ENCODE measurements at places on chromosomes 11 and 22.

DNA sequence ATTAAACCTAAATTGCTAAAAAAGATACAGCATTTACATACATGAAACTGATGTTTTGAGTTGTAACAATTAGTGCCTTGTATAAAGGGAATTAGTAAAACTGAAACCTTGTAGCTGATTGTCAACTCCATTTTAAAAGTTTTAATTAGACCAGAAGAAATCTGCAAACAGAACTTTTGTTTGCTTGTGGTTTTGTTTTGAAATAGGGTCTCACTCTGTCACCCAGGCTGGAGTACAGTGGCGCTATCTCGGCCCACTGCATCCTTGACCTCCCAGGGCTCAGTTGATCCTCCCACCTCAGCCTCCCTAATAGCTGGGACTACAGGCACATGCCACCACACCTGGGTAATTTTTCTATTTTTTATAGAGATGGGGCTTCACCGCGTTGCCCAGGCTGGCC, 86.5 kb upstream of the SLC6A5 start:
- DNase-seq, result no peak

DNA sequence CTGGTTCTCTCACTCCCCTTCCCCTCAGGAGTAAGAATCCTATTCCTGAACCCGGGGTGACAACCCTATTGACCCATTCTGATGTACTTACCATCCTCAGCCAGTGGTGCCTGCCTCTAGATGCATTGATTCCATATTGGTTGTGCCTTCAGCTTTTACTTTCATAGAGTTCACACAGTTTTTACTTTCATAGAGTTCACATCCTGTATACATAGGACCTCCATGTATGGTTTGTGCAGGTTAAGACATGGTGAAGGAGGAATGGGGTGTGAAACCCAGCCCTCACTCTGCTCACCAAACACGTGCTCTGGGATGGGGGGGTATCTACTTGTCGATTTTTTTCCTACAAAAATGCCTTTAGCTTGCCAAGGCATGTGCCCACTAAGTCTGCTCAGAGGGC, 105.6 kb upstream of the TBCEL start:
- no peak for DNase-seq

DNA sequence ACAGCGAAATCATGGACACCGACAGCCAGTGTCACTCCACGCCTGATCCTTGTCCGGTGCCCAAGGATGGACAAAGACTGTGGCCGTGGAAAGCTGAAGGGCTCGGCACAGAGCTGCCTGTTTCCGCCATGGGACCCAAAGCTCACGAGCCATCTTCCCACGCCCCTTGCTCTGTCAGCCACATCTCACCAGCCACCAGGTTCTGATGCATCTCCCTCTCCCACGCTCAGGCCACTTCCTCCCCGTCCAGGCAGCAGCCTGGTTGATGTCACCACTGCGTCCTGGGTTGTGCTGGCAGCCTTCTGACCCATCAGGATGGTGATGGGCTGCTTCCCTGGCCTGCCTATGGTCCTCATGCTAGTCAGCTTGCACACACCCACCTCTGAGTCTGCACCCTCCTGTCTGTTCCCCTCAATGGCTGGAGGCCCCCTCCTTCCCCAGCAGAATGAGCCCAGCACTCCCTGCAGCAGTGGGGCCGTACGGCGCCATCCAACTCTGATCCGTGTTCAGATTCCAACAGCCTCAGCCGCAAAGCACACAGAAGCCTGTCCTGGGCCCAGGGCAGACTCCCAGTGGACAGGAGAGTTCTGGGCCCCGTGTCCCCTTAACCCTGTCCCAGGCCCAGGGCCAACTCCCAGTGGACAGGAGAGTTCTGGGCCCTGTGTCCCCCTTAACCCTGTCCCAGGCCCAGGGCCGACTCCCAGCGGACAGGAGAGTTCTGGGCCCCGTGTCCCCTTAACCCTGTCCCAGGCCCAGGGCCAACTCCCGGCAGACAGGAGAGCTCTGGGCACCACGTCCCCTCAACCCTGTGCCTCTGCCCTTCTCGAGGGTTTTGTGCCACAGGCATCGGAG, 259.5 kb downstream of the BRD1 start:
- DNase-seq, result no peak

- no peak for DNase-seq
Measured at GRCh38 chr11:42255906-42256305, 796.5 kb upstream of the LRRC4C start.

GRCh38 chr11:45960387-45961095, 38.1 kb downstream of the LARGE2 start:
- no peak for DNase-seq

DNA sequence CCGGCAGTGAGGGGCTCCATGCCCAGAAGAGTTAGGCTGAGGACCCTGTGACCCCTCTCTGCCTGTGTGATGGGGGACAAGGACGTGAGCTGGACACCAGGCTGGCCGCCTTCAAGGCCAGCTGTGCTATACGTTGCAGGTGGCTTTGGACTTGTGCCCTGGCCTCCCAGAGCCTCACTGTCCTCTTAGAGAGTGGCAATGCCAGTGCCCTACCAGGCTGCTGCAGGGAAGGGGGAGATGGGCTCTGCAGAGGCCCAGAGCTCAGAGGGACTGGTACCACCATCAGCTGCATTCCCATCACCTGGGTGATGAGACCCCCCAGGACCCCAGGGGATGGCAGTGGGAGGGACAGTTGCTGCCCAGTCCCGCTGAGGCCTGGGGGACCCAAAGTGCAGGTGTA, 90.4 kb upstream of the SHISAL1 start:
- DNase-seq, result no peak

DNA sequence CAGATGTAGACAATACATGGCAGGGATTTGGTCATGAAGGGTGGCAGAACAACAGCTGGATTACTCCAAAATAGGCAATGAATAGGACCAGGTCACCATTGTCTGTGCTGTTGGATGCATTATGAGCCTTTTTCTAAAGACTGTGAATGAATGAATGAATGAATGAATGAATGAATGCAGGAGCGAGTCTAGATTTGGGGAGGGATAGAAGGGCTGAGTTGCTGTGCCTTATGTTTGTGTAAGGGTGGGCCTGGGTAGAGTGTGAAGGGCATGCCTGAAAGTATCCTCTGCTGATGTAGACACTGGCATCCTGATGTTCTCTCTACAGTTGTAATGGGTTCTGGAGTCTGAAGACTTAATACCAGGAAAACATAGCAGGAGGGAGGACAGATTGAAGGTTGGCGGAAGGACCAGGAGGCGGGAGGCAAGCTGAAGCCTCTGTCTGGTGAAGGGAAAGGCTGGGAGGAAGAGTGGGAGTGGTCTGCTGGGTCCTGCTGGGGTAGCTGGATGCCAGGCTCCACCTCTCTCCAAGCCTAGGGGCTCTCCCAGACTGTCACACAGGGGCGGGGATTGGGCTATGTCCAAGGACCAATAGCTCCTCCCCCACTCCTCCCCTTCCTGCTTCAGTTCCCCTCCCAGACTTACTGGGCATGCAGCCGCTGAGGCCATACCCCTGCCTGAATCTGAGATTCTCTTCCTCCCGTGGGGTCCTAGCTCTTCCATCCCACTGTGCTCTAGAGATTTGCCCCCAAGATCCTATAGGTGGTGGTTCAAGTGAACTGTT, 4.8 kb downstream of the TRIM3 start:
- no peak for DNase-seq
